ENCODE measurements at places on chromosomes 7 and 10.

GRCh38 chr10:24873281-24873683, 79.1 kb downstream of the PRTFDC1 start:
- DNase-seq = no peak

GRCh38 chr10:15379078-15379477, 8.0 kb upstream of the FAM171A1 start:
- DNase-seq = no peak

GRCh38 chr10:67861750-67862432, 22.6 kb upstream of the SIRT1 start:
- DNase-seq = no peak

DNA sequence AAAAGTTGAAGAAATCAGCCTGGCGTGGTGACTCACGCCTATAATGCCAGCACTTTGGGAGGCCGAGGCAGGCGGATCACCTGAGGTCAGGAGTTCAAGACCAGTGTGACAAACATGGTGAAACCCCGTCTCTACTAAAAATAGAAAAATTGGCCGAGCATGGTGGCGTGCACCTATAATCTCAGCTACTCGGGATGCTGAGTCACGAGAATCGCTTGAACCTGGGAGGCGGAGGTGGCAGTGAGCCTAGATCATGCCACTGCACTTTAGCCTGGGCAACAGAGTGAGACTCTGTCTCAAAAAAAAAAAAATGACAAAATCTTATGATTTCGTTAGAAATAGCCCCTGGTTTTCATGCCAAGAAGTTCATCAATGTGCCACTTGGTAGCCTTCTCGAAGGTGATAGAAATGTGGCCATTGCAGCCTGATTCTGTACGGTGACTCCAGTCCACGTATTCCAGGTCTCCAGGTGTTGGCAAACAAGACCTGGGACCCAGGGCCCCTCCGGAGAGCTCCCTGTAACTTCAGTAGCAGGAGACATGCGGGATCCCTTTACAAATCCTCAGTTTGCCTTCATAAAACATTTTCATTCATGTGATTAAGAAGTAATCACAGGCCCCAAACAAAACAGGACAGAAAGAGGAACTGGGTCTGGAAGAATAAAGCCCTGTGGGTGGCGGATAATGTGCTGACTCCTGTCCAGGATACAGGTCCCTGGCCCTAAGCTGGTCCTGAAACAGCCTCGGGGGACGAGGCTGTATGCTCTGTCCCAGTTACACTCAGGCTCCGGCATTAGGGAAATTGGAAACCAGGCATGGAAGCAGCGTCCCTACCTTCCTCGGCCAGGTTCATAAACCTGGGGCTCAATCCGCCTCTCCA, 207.3 kb upstream of the SH2B2 start:
- DNase-seq = no peak

- peak; percentile 86 for DNase-seq
Observed at GRCh38 chr10:18140149-18140956, at the start of gene CACNB2. Gene CACNB2, plus strand, starts transcription at chr10:18140424.

DNA sequence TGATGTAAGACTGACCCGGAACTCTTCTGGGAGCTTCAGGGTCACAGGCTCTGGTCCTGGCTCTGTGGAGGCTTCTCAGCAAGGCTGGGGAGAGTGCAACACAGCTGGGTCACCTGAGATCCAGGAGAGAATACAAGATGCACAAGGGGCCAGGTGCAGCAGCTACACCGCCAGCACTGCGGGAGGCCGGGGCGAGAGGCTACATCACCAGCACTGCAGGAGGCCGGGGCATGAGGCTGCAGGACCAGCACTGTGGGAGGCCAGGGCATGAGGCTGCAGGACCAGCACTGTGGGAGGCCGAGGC, 44.3 kb downstream of the PDGFA start:
- DNase-seq = no peak

DNA sequence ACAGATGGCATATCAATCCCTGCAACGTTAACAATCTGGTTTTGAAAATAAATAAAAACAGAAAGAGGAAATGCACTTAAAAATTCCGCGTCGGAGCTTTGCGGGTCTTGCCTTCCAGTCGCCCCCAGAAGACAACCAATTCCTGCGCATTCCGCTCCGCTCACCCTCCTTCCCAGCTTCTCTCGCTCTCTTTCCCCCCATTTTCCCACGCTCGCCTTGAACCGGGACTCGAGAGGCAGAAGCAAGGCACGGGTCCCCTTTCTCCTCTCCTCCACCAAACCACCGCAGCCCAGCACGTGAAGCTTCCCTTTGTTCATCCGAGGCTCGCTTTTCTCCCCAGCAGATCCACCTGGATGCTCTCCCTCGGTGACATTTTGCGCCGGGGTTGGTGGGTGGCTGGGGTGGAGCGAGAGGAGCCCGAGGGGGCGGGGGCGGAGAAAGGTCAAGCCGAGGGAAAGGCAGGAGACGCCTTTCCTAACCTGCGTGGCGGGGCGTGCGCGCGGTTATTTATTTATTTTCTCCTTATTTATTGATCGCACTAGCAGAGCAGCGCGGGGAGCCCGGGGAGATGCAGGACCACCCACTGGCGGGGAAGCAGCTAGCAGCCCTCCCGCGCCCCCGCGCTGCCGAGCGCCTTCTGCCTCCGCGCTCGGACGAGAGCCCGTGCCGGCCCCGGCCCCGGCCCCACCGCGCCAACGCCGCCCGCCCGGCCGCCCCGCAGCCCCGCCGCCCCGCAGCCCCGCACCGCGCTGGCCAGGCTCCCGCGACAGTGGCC, at the start of gene KCND2:
Gene KCND2 (plus strand): TSS at position 475 of the 775 bp plus-strand sequence.
- peak; percentile 39 for DNase-seq

DNA sequence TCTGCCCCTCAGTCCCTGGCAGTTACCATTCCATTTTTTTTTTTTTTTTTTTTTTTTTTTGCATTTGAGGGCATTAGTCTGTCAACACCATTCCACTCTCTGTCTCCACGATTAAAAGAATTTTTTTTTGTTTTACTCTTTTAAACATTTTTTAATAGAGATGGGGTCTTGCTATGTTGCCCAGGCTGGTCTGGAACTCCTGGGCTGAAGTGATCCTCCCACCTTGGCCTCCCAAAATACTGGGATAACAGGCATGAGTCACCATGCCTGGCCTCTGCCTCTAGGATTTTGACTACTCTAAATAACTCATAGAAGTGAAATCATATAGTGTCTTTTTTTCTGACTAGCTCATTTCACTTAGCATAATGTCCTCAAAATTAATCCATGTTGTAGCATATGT, 16.5 kb upstream of the CLDN3 start:
- DNase-seq = no peak

GRCh38 chr10:22589851-22590514, 124.4 kb downstream of the PIP4K2A start:
- DNase-seq = no peak

DNA sequence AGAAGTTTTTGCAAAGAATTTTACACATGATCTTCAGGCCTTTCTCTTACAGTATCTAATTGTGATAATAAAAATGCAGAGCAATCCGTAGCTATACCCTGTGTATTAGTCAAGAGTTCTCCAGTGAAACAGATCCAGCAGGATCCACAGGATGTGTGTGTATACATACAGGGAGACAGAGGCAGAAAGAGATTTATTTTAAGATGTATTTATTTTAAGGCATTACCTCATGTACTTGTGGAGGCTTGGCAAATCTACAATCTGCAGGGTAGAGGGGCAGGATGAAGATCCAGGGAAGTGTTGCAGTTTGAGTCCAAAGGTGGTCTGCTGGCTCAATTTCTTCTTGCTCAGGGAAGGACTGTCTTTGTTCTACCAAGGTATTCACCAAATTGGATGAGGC, 41.7 kb downstream of the ARHGAP12 start:
- DNase-seq = no peak

- DNase-seq = no peak
Observed at GRCh38 chr10:45495438-45496152, 121.6 kb downstream of the ALOX5 start.

GRCh38 chr10:105138358-105138757, 497.3 kb downstream of the SORCS3 start:
- peak; percentile 7 for DNase-seq

- no peak for DNase-seq
Observed at GRCh38 chr10:119734396-119735332, 8.8 kb downstream of the INPP5F start.

DNA sequence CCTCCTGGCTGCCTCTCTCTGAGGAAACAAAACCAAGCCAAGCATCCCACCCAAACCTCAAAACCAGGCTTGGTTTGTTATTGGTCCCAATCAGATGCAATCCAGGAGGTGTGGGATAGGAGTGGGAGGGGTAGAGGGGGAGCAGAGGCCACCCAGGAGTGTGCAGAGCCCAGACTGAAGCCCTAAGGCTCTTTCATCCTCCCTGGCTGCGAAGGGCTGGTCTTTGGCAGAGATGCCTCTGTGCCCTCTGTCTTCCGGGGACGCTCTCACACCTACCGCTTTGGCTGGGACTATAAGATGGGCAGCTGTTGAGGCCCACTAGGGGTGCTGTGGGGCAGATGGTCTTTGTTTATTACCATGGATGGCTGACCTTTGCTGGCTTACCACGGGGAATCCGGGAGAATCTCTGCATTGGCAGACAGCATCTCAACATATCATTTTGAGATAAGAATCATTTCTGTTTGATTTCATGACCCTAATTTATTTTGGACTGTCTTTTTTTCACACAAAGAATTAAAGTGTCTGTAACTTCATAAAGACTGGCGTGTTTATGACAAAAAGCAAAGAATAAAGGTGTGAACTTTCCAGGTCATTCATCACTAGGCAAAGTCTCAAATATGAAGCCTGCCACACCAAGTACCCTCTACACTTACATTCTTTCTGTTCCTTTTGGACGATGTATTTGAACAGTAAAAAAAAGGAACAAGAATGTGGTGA, 6.5 kb upstream of the DENND2A start:
- peak; percentile 90 for DNase-seq

DNA sequence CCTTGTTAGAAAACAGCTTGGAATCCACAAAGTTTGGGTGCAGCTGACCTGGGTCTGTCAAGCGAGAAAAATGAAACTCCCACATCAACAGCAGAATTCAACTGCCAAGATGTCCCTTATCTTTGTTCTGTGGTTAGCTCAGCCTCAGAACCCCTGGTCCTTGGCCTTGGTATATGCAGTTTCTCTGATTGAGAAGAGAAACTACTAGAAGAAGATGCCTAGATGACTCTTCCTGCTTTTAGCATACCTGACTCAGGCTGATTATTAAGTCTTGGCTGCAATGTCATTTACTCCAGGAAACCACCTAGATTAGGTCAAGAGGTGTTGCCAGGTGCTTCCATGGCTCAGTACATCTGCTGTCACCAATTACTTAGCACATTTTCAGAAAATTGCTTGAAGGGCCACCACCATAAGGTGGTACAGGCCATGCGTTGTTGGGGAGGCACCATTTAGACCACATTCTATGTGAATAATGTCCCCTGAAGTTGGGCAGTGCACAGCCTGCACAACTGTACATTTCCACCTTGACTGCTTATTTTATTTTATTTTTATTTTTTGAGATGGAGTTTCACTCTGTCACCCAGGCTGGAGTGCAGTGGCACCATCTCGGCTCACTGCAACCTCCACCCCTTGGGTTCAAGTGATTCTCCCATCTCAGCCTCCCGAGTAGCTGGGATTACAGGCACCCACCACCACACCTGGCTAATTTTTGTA, 59.4 kb upstream of the ZNF438 start:
- no peak for DNase-seq

DNA sequence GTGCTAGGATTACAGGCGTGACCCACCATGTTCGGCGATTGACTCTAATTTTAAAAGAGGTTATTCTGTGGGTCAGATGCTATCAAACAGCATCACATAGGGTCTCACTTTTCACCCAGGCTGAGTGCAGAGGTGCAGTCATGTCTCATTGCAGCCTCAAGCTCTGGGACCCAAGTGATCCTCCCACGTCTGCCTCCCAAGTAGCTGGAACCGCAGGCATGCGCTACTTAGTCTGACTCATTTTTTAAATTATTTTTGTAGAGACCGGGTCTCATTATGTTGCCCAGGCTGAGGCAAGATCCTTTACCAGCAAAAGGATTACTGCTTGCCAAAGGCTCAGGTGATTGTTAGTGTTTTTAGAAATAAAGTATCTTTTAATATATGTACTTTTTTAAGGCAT, 42.9 kb upstream of the STOX1 start:
- DNase-seq = no peak

DNA sequence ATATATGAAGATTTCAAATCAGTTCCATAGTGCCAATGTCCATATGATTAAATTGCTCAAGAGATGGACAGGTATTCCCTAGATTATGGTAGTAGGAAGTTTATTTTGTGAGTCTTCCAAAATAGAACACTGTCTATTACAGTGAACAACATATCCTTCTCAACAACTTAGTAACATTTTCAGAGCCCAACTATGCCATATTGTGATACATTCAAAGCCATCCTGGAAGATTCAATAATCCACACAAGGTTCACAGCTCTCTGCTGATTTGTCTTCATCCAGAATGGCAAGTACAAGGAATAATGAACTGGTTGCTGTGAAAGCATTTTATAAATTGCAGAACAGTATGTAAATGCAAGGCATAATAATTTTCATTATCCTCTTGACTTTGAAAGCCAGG, 213.9 kb downstream of the CHRM2 start:
- DNase-seq = no peak

- no peak for DNase-seq
Observed at GRCh38 chr10:6756716-6757115, 176.6 kb upstream of the PRKCQ start.

- DNase-seq = no peak
Observed at GRCh38 chr7:74297516-74298233, 8.5 kb downstream of the CLIP2 start.

DNA sequence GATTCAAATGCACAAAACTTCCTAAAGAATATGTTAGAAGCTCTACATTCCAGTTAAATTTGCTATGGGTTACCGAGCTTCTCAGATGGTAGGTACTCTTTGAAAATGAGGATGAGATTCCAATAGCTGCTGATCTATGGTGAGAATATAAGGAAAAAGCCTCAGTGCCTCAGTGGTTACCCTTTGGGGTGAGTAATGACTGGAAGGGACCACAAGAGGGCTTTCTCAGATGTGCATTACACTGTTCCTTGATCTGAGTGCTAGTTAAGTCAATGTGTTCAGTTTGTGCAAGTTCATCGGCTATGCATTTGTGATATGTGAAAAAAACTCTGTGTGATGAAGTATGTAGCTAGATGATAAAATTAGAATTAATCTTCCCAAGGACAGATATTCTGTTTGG, 3.5 kb downstream of the NRCAM start:
- DNase-seq = peak; percentile 61

DNA sequence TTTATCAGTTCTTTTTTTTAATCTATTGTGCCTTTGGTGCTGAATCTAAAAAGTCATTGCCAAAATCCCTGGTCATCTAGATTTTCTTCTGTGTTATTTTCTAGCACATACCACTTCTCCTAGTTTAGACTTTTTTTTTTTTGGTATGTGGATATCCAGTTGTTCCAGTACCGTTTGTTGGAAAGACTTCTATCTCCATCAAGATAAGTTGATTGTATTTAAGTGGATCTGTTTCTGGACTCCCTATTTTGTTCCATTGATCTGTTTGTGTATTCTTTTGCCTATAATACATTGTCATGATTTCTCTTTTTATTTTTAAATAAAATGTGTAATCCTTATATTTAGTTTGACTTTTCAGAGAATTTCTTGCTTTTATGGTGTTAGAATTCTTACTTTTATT, 35.5 kb downstream of the RSBN1L start:
- DNase-seq = no peak

GRCh38 chr7:99380032-99380822, 5.7 kb downstream of the ARPC1B start:
- DNase-seq = no peak

Measured in SK-N-SH (cell line).